PC-9 (cell line): ENCODE measurements at places on chromosomes 2 and 18.

GRCh38 chr2:151845481-151845880, 17.3 kb upstream of the ARL5A start:
- no peak for DNase-seq

DNA sequence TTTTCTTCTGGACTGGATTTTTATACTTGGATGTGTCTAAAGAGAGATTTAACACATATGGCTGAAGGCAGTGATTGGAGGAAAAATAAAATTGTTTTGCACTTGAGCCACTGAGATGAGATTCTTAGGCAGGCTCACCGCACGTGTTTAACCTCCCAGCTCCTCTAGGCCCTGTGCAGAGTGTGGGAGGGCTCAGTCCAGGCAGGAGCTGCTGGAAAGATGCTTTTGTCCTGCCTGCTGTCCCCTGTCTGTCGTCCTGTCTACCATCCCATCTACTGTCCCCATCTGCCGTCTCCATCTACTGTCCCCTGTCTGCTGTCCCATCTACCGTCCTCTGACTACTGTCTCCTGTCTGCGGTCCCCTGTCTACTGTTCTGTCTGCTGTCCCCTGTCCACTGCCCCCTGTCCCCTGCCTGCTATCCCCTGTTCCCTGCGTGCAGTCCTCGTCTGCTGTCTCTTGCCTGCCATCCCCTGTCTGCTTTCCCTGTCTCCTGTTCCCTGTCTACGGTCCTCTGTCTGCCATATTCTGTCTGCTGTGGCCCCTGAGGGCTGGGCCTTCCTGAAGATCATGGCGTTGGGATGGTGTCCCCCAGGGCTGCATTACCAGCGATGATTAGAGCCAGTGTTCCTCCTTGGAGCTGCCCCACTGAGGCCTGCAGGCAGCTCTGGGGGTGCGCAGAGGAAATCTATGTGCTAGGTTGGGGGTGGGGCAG, 43.7 kb upstream of the HS6ST1 start:
- no peak for DNase-seq

DNA sequence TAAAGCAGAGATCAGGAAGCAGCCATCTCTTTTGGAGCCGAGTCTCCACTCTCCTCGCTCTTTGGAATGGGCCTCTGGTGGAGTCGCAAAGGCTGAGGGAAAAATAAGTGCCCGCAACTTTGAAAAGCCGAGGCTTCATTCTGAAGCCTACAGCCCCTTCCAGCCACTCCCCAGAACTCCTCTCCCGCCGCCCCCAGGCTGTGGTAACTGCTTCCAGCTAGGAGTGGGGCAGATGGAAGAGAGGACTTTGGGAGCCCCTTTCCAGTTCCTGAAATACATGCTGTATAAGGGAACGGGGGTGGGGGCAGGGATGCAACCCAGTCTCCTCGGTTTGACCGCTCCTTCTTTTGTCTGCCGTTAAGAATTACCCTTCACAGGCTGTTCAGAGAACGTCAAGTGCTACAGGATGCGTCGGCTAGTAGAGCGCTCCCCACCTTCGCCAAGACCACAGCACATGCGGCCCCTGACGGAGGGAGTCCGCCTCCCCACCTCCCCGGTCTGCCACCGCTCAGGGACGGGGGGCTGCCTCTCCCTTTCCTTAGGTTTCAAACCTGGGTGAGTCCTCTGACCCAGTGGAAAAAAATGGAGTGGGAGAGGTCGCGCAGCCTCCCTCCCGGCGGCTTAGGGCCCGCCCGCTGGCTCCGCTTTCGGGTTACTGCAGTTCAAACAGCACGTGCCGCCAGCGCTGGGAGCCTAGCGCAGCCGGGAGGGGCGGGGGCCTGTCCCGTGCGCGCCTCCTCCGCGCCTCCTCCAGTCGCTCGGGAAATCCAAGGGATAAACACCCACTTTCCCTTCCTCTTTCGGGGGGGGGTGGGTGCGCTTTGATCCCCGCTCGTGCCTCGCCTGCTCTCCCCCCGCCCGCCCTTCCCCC, 4.9 kb downstream of the CYP26B1 start:
- no peak for DNase-seq

GRCh38 chr2:108591163-108591562, 56.9 kb downstream of the LIMS1 start:
- no peak for DNase-seq

DNA sequence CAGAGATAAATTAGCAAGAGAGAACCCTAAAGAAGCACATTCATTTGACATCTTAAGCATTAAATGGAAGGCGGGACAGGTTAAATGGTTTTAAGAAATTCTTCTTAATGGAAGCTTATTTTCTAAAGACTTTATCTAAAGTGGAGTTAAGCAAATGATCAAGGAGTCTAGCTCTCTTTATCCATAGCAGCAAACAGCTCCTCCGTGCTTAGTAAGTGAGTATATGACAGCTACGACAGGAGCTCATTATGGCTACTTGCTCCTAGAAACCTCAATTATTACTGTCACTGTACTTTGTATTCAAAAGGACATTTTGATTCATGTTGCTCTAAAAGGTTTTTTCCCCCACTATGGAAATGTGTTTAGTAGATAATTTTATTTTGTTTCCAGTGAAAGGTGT, 444.9 kb downstream of the TMX3 start:
- no peak for DNase-seq

- DNase-seq: no peak
Measured at GRCh38 chr2:69565431-69565839, 78.1 kb downstream of the AAK1 start.

GRCh38 chr18:48356151-48356745, 52.9 kb downstream of the ZBTB7C start:
- no peak for DNase-seq

GRCh38 chr2:148926291-148926961, 51.4 kb downstream of the KIF5C start:
- DNase-seq: no peak
